ENCODE measurements at places on chromosomes 16 and 17.

- DNase-seq, result no peak
These were observed 31.6 kb upstream of the CDH15 start for GRCh38 chr16:89139907-89140361.

- no peak for DNase-seq
These were observed 665.2 kb downstream of the TOX3 start for GRCh38 chr16:51881731-51882130.

DNA sequence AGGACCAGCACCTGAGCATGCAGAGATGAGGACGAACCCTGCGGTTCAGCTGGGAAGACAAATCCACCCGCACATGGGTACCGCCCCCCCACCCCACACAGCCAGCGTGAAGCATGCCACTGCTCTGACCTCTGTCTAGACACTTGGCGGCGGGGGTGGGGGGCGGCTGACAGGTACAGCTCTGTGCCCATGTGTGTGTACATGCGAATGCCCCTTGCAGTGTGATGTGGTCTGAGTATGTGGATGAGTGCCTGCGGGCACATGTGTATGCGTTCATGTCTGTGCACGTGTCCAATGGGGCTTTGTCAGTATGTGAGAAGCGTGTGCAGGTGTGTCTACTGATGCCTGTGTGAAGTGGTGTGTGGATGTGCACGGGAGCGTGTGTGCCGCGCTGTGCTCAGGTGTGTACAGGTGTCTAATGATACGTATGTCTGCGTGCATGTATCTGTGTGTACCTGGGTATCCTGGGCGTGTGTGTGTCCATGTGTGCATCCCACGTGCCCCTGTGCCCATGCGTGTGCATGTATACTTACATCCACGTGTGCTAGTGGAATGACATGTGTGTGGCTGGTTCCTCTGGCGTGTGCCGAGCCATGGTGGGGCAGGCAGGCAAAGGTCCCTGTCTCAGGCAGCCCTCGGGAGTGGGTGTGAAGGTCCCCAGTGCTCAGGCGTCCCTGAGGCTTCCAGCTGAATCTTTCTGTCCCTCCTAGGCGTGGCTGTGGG is 636 bp upstream of the RAP1GAP2 start:
- no peak for DNase-seq

DNA sequence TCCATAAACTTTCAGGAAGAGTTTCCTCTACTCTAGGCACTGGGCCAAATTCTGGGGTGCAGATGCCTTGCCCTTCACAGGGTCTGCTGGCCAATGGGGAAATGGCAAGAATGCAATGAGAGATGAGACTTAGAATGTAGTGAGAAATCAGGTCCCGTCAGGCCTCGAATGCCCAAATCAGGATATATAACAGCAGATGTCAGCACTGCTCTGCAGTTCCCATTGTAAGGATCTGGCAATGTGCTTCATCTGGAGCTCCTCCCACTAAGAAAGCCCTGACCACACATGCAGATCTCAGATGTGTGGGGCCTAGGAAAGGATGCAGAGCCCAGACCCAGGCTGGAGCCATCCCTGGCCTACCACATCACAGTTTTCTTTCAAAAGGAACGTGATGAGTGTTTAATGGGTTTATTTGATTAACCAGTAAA is 13.9 kb upstream of the LPCAT2 start:
- peak; percentile 58 for DNase-seq

DNA sequence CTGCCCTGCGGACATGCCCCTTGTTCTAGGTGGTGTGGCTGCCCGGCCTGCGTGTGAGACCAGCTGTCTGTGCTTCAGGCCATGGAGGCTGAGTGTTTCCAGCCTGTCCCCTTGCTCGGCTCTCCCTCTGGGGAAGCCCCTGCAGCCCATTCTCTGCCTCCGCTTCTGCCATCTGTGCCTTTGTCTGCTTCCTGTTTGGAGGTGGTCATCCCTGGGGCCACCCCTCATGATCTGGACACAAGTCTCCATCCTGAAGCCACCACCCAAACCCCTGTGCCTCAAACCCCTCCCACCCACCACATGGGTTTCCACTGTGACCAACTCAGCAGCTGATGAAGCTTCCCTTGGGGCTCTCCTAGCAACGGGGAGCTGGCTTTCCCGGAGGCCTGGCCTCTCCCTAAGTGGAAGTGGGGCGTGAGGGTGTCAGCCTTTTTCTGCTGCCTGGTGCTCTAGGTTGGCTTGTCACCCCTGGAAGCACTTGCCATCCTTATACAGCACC is 184.9 kb downstream of the SEC14L1 start:
- DNase-seq, result no peak

- no peak for DNase-seq
These were observed 72.1 kb upstream of the RCVRN start for GRCh38 chr17:9977180-9977575.

- no peak for DNase-seq
These were observed 22.1 kb upstream of the STH start for GRCh38 chr17:45976755-45977505.

DNA sequence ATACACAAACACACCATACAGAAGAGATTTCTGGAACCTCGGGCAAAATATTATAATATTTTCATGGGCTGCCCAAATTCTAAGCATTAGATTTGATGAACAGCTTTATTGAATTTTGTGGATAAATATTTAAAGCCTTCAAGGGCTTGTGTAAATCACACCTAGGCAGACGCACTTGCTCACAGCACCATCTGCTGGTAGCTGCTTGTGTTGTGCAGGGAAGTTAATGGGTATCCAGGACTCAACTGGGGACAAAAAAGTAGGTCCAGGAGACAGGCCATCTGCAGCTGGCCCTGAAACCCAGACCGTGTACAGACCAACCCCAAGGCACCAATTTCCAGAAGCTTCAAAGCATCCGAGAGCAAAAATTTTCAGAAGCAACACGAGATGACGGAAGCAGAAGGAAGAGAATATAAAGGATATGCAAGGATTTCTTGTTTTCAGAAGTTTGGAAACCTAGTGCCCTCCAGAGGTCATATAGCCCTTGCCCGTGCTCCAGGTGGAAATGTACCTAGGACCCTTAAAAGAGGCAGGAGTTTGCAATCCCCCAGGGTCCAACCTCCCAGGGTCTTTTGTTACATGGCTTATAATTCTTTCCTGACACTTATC is 140.0 kb downstream of the CHD9NB start:
- DNase-seq, result peak; percentile 51

DNA sequence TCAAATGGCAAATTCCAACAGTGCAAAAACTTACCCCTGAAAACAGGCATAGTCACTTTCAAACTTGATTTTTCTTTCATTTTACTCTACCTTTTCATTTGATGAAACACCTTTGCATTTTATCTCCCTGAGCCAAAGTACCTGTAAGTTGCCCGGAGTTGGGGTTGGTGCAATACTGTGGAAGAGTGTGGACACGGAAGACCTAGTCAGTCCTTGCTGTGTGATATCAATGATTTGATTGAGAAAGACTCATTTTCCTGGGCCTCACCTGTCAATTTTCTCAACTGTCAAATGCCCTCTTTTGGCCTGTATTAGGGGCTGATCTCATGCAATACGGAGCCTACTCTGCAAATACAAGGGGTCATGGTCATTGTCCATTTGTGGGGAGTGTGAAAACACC is 22.6 kb downstream of the PITPNC1 start:
- DNase-seq, result no peak

DNA sequence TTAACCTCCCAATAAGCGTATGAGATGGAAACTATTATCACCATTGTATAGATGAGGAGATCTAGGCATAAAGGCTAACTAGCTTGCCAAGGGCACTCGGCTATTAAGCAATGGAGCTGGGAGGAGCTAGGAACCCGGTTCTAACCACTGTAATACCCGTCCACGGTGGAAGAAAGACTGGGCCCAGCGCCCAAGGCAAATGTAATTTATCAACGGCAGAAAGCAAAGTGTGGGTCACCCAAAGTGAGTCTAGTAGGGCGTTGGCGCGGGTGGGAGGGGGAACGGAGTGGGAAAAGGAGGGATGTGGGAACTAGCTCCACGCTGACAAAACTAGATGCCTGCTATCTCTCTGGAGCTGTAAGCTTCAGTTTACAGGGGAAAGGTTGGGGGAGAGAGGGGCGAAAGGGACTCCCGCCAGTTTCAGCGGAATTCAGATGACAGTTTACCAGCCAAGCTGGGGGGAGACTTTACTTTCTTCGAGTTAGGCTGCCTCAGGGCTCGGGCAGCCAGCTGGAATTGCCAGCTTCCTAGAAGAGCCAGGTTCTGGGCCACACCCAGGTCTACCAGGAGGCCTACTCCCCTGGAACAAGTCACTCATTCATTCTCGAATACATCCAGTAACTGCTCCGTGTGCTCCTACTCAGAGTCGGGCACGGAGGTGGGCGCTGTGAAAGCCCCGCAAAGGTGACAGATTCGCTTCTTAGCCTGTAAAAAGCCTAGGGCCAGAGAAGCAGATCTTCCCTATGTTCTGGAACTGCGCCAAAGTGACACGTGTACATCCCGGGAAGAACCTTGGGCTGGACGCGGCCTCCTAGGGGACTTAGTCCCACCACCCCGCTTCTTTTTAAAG is 837 bp downstream of the LRRC59 start:
- DNase-seq, result peak; percentile 80

DNA sequence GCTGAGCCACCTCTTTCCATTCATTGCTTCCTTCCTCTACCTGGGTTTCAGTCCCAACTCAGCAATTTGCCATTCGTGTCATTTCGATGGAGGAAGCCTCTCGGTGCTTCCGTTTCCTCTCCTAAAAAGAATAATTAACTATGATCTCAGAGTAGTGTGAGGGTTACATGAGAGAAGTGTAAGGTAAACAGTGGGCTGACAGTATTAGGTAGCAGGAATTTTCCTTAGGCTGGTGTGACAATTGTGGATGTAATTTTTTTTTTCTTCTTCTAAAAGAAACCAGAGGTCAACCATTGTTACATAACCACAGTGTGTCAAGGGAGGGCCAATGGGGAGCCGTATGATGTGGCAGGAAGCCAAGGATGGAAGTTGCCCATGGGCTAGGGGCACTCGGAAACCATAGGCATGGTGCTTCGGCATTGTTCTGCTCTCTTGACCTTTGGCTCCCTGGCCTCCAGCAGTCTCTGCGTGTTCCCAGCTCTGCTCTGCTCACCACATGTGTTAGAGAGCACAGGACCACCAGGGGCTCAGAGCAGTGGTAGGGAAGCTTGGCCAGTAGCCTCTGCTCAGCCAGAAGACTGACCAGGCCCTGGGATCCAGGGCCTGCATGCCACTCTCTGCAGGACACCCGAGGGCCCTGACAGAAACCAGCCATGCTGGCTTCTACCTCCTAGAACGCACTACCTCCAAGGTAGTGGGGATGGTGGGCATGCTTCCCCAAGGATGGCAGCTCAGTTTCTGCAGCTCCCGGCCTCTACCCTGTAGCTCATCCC is 2.0 kb upstream of the TOP2A start:
- DNase-seq, result no peak

GRCh38 chr17:4642286-4642685 is 808 bp upstream of the ALOX15 start:
- no peak for DNase-seq

GRCh38 chr16:10940501-10941079 is 1.7 kb downstream of the DEXI start:
- DNase-seq, result peak; percentile 52

DNA sequence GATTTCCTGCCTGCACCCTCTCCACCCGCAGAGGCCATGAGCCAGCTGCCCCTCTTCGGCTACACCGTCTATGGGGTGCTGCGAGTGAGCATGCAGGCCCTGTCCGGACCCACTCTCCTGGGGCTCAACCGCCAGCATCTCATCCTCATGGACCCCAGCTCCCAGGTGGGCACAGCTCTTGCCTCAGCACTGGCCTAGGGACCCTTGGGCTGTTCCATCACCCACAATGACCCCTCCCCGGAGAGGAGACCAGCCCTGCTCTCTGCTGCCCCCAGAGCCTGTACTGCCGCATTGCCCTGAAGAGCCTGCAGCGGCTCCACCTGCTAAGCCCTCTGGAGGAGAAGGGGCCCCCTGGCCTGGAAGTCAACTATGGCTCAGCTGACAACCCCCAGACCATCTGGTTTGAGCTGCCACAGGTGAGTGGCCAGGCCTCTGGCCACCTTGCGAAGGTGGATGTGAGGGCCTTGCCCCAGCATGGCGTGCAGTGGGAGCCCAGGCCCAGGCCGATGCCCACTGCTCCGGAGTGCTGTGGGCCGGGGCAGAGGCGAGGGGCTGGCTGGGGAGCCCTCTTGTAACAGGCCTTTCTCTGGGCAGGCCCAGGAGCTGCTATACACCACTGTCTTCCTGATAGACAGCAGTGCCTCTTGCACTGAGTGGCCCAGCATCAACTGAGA is 7.3 kb upstream of the SMIM5 start:
- peak; percentile 21 for DNase-seq

DNA sequence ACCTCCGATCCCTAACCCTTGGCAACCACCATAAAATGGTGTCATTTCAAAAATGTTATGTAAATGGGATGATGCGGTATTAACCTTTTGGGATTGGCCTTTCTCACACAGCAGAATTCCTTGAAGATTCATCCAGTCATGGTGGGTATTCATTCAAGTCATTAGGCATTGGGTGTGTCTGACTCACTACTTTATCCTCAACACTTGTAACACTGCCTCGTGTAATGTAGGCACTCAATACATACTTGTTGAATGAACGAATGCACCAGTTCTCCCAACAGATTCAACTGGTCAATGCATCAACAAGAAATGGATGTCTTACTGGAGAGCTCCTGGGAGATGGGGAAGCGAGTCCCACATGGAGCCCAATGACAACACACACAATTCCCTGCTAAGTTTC is 21.8 kb upstream of the GAN start:
- no peak for DNase-seq
